ENCODE measurements at places on chromosomes 3 and 15.
A peak's percentile ranks its signal among the peaks of the same experiment; 100 is the strongest.

- no peak for DNase-seq
These were observed 106.6 kb downstream of the MYH15 start for GRCh38 chr3:108403686-108404345.

- DNase-seq, result no peak
These were observed 25.5 kb downstream of the MCCC1 start for GRCh38 chr3:183073839-183074238.

GRCh38 chr15:63555507-63555906 lies 41.7 kb upstream of the FBXL22 start:
- no peak for DNase-seq

DNA sequence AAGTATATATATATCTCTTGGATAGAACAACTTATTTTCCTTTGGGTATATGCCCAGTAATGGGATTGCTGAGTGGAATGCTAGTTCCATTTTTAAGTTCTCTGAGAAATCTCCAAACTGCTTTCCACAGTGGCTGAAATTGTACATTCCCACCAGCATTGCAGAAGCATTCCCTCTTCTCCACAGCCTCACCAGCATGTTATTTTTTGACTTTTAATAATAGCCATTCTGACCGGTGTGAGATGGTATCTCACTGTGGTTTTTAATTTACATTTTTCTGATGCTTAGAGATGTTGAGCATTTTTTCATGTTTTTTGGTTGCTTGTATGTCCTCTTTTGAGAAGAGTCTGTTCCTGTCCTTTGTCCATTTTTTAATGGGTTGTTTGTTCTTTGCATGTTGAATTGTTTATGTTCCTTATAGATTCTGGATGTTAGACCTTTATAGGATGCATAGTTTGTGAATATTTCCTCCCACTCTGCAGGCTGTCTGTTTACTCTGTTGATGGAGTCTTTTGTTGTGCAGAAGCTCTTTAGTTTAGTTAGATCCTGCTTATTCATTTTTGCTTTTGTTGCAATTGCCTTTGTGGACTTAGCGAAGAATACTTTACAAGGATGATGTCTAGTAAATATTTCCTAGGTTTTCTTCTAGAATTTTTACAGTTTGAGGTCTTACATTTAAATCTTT lies 82.7 kb upstream of the NR2F2 start:
- DNase-seq, result no peak

DNA sequence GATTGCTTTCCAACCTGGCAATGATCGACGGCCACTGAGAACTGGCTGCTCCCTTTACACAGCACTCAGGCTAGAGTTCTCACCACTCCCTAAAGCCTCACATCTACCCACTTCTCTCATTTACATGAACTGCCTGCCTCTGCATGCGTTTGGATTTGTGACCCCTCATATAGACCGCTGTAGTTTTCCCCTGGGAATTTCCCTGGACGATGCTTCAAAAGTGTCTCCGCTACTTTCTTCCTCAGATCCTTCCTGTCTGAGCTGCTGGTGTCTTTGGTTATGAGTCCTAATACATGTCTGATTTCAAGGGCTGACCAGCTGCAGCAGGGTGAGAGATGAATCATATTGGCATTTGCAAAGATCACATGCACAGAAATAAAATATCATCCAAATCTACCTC lies 116.7 kb upstream of the ETV5 start:
- no peak for DNase-seq

- no peak for DNase-seq
These were observed 844.3 kb downstream of the SI start for GRCh38 chr3:164233951-164234350.

DNA sequence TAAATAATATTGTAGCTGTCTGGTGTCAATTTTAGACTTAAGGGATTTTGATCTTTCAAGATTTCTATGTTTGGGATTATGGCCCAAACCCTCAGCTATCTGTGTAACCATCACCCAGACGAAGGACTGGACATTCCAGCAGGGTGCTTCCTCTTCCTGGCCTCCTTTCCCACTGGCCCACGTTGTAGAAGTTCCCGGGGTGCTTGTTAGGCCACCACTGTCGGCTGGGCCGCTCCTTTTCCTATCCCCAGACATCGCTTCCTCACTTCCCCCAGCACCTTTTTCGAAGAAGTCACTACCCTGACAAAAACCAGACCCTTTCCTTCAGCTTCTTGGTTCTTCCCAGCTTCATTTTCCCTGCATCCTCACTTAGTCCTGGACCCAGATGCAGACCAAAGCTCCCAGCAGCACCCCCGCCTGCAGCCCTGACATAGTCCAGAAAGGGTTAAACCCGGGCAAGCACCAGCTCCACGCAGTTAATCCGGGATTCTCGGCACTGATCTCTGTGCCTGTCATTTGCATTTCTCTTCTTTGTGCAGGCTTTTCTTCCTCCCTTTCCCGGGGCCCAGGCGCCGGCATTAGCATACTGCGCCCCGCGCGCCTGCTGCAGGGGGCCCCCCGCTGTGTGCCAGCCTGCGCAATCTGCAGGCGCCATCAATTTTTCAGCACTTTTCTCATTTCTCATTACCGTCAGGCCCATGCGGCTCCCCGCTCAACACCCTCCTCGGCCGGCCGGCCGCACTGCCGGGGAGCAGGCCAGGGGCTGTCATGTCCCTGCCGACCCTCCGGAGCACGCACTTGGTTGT lies 90.6 kb downstream of the ZNF621 start:
- no peak for DNase-seq

DNA sequence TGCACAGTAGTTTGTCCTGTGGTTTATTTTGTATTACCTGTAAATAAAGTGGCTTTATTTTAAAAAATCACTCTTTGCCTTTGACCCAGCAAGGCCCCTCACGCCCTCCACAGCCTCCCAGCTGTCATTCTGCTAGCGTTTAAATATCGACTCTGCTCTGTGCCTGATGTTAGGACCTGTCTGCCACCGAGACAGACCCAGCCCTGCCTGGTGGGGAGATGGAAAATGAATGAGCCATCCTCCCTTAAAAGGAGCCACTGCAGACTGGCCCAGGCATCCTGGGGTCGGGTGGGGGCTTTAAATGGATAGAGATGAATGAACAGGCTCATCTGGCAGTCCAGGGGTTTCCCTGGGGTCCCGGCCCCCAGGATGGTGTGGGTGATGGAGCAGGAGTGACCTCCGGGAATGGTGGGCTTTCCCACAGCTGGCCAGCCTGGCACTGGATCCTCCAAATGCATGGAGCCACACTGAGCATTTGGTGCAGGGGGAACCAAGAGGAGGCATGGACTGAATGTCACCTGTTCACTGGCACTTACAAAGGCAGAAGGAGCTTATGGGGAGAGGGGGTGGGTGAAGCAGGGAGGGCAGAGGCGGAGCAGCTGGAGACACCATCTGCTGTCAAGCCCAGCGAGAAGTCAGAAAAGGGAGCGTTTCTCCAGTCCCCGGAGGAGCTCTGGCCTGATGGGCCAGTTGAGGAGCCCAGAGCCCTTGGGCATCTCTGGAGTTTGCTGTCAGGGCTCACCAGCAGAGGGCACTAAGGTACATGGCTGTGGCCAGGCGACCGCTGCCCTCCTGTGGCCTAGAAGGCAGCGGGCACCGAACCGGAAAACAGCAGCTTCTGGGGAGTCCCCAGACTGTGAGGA lies 11.9 kb downstream of the GRM2 start:
- DNase-seq, result no peak

DNA sequence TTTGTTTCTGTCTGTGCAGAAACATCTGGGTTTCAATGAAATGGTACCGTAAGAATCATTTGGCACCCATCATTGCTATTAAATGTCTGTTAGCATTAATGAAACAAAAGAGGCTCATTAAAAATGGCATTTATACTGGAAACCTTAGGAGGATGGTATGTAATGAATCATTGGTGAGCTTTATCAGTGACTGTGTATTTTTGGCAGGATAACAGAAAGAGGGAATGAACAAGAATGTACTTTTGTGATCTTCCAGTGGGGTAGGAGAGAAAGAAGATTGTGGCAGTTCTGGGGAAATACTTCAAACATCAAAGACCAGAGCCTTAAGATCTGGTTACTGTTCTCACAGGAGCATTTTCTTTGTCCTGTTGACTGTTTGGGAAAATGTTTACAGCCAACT lies 4.7 kb upstream of the DCBLD2 start:
- DNase-seq, result no peak

DNA sequence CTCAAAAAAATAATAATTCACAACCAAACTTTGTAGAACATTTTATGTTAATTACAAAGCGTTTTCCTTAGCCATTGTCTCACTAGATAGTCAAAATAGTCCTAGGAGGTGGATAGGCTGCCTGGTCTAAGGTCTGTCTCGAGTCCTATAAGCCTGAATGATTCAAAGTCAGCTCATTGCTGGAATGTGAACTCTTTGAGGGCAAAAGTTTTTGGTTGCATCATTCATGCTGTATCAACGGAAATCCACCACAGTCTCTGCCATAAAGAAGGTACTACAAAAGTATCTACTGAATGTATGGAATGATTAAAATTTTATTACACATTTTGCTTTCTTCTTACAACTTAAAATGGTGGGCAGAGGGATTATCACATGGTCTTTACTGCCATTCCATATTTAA lies 387.3 kb upstream of the RARB start:
- no peak for DNase-seq

GRCh38 chr3:65828706-65829105 lies 210.0 kb downstream of the MAGI1 start:
- DNase-seq, result no peak

GRCh38 chr3:125059488-125060245 lies 3.9 kb upstream of the HEG1 start:
- no peak for DNase-seq

- DNase-seq, result no peak
These were observed 37.5 kb upstream of the MYZAP start for GRCh38 chr15:57554063-57554811.

- no peak for DNase-seq
These were observed 15.9 kb upstream of the CHST2 start for GRCh38 chr3:143103652-143104051.

GRCh38 chr15:69462493-69463181 lies 10.0 kb downstream of the RPLP1 start:
- DNase-seq, result peak; percentile 81
